ENCODE measurements at places on chromosomes 1 and 21. TPM values are rescaled to one million over a fixed set of nuclear protein-coding genes. Genes with fewer than 3 reads are reported as not detected.

Gene DAB1
- total RNA-seq: not detected

GRCh38 chr1:147630447-147630846 is 39.9 kb downstream of the ACP6 start:
- DNase-seq: peak; percentile 64
- H3K36me3 ChIP-seq: no peaks in the 10 kb centered on the region
- H3K27me3 ChIP-seq: no peaks in the 10 kb centered on the region
- H3K4me1 ChIP-seq: 0 out of 2 replicates have a peak, but pooled peaks cover 8% of the 10 kb centered on the region
- no peak overlapping the region for H3K27ac ChIP-seq

- no peak for DNase-seq
- H3K4me1 ChIP-seq: no peaks in the 10 kb centered on the region
- H3K27ac ChIP-seq: no peak overlapping the region
- H3K27me3 ChIP-seq: peaks cover 5% of the 10 kb centered on the region
- no peak overlapping the region for H3K4me3 ChIP-seq
Measured at GRCh38 chr1:99365545-99365944, 101.3 kb downstream of the PLPPR4 start.

Gene TMCC2
- 1.7 TPM for total RNA-seq

GRCh38 chr1:246769306-246769705 is 45.1 kb downstream of the SCCPDH start:
- no peaks in the 10 kb centered on the region for H3K27me3 ChIP-seq
- peak; percentile 99 for DNase-seq
- no peak overlapping the region for H3K4me3 ChIP-seq
- H3K27ac ChIP-seq: peak overlapping the region; percentile 69
- H3K4me1 ChIP-seq: no peaks in the 10 kb centered on the region

DNA sequence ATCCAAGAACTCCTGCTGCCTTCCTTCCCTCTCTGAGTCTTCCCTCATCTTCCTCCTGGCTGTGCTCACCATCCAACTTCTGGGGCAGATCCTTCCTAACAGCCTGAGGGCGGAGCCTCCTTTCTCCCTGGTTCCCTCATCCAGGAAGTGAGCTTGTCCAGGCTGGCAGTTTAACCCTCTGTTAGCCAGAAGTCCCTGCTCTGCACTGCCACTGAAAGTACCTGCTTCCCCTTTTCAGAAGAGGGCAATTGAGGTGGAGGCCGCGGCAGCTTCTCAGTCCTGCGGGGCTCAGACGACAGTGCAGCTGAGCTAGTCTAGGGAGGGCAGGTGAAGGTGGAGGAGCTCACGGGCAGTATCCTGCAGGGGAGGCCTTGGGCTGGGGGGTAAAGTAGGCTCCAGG is 149.1 kb downstream of the FCRL5 start:
- no peak overlapping the region for H3K27ac ChIP-seq
- H3K36me3 ChIP-seq: no peaks in the 10 kb centered on the region
- peak; percentile 14 for DNase-seq
- peaks cover 13% of the 10 kb centered on the region for H3K27me3 ChIP-seq
- H3K4me3 ChIP-seq: no peak overlapping the region

DNA sequence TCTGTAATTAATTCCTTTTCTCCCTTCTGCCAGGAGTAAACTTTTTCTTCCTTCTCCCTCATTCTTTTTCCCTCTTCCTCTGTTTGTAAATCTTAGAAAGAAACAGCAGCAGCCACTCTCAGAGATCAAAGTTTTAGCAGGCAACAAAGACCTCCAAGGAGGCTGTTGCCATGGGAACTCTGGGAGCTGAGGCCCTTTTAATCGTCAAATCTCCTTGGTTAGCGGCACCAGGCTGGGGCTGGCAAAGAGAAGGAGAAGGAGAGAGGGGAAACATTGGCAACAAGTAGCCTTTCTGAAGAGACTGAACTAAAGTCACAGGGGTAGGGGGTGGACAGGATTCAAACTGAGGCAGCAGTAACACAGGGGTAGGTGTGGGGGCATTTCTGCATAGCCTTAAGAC is 25.2 kb downstream of the ILDR2 start:
- H3K4me1 ChIP-seq: no peaks in the 10 kb centered on the region
- H3K27ac ChIP-seq: no peak overlapping the region
- no peaks in the 10 kb centered on the region for H3K36me3 ChIP-seq
- no peak overlapping the region for H3K4me3 ChIP-seq

DNA sequence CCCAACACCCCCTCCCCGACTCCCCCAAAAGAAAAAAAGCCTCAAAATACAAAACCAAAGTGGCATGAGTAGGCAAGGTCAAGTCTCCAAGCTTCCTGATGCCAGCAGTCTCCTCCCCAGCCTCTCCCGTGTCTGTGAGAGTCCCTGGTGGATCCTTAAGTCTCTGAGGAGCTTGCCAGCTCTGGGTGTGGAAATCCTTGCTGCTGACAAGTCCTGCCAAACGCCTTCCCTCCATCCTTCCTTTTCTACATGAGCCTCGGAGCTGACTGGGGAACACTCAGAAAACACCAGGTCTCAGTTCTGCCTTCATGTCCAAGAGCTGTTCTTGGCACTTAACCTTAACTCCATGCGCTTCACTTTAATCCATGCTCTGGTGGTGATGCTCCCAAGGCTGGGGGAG is 3.7 kb upstream of the ETV3L start:
- no peak overlapping the region for H3K4me3 ChIP-seq
- no peaks in the 10 kb centered on the region for H3K36me3 ChIP-seq
- no peak overlapping the region for H3K27ac ChIP-seq
- peak; percentile 13 for DNase-seq
- peaks cover 12% of the 10 kb centered on the region for H3K4me1 ChIP-seq

- DNase-seq: peak; percentile 58
- peaks cover 78% of the 10 kb centered on the region for H3K27me3 ChIP-seq
- peak within 1 kb of the TSS; percentile 59 for H3K4me3 ChIP-seq
- no peaks in the 10 kb centered on the region for H3K36me3 ChIP-seq
- H3K4me1 ChIP-seq: 0 out of 2 replicates have a peak, but pooled peaks cover 3% of the 10 kb centered on the region
- no peak within 1 kb of the TSS for H3K27ac ChIP-seq
Measured at GRCh38 chr1:177170756-177171535, at the start of gene BRINP2. BRINP2 (plus strand) TSS chr1:177170958; CDS start chr1:177229877, 58,919 bp downstream.

- H3K36me3 ChIP-seq: no peaks in the 10 kb centered on the region
- H3K27ac ChIP-seq: no peak within 1 kb of the TSS
Measured at GRCh38 chr1:67307251-67308060, at the start of gene IL12RB2. IL12RB2 (plus strand) TSS chr1:67307873; CDS start chr1:67320369, 12,496 bp downstream.

DNA sequence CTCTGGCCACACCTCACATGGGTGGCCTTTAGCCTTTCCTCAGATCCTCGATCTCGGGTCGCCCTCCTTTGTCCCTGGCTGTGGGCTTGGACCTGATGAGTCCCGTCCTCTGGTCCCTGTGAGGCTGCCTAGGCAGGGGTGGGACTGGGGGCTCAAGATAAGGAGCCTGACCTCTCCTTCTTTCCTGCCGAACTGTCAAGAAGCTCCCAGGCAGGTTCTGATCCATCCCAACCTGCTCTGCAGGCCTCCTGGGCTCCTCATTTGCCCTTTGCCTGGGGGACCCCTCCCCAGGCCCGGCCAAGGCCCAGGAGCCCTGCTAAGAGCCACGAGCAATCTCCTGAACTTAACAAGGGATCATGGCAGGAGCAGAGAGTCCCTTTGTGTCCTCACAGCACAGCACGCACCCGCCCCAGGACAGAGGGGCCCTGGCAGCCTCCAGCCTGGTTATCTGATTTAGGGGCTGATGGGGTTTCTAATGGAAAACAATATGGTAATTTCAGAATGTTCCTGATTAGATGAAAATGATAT is 82.4 kb upstream of the POU3F1 start:
- no peak overlapping the region for H3K27ac ChIP-seq
- no peak overlapping the region for H3K4me3 ChIP-seq
- no peak for DNase-seq
- peaks cover 6% of the 10 kb centered on the region for H3K4me1 ChIP-seq

DNA sequence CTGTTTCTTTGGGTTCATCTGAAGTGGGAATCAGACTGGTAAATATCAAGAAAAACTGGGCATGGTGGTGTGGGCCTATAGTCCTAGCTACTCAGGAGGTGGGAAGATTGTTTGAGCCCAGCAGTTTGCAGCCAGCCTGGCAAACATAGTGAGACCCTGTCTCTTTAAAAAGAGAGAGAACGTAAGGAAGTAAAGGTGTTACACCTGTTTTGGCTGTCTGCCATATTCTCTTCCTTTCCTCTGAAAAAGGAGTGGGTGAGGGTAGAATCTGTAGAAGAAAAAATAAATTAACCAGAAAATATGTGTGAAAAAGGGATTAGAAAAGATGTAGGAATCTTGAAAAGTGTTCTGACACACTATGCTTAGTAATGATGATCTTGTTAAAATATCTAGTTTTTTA is 20.0 kb downstream of the AHCYL1 start:
- no peaks in the 10 kb centered on the region for H3K27me3 ChIP-seq
- H3K27ac ChIP-seq: peak overlapping the region; percentile 92

DNA sequence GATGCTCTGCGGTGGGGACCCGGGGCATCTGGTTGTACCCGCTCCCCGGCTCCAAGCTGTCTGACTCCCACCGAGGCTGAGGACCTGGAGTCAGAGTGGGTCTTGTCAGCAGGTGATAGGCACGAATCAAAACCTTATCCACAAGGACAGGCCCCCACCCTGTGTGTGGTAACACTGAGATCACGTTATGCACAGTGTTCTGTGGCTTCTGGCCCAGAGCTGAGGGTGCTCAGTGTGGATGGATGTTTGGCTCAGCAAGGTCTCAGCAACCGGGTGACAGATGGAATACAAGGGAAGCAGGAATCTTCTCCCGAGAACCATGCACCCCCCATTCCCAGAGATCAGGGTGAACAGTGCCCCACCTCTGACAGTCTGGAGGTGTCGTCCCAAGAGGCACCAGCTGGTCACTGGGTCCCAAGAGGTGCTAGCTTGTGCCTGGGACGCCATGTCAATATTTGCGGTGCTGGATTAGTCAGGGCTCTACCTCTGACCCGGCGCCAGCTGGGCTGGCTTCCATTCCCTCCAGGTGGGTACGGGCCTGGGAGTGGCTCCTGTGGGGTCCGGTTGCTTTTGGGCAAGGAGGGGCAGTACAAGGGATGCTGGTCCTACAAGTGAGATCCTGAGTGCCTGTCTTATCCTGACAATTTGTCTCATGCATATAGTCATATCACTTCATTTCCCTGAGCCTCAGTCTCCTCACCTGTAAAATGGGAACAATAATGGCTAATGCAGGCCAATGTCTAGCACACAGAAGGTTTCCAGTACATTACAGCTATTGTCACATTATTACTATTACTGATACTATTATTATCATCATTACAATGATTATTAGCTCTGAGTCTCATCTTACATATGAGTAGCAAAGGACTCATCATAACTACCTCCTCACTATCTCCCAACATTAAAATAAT is 957 bp downstream of the CAPN9 start:
- H3K4me3 ChIP-seq: no peak overlapping the region
- no peaks in the 10 kb centered on the region for H3K4me1 ChIP-seq
- H3K27me3 ChIP-seq: no peaks in the 10 kb centered on the region
- DNase-seq: no peak
- H3K27ac ChIP-seq: no peak overlapping the region

DNA sequence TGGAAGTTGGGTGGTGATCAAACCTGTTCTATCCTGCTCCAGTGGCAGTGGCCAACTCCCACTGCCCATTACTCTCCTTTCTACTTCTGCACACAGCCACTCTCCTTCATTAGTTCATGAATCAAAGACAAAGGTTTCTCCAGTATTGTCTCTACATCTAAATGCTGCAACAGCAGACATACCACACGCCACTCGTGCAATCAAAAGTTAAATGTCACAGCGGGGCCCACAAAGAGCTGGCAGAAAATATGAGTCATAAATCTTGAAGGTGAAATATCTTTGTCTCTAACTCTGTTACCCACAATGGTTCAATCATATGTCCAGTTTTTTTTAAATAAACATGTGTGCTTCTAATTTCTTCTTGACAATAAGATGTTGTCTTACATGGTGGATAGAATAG is 13.3 kb downstream of the APCS start:
- no peaks in the 10 kb centered on the region for H3K27me3 ChIP-seq
- no peaks in the 10 kb centered on the region for H3K36me3 ChIP-seq
- DNase-seq: no peak
- H3K27ac ChIP-seq: no peak overlapping the region
- H3K4me3 ChIP-seq: no peak overlapping the region

DNA sequence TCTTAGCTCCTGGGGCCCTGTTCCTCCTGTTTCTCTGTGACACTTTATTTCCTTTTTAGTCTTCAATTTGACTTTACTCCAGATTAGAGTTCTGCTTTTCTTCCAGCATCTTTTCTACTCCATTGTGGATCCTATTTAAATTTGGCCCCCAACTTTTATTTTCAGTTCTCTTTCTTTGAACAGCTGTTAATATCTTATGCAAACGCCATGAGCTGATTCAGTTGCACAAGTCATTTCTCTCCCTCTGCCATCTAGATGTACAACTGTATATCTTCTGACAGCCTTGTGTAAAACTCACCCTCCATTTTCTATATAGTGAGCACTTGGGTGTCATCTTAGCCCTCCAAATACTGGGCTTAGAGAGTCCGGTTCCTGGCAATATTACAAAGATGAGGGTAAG is 42.2 kb downstream of the SPATA17 start:
- DNase-seq: no peak
- H3K27ac ChIP-seq: no peak overlapping the region
- H3K27me3 ChIP-seq: no peaks in the 10 kb centered on the region
- no peak overlapping the region for H3K4me3 ChIP-seq

- peak; percentile 88 for DNase-seq
Measured at GRCh38 chr1:102897557-102897956, 210.8 kb downstream of the COL11A1 start.

Gene C1orf185
- total RNA-seq: not detected

DNA sequence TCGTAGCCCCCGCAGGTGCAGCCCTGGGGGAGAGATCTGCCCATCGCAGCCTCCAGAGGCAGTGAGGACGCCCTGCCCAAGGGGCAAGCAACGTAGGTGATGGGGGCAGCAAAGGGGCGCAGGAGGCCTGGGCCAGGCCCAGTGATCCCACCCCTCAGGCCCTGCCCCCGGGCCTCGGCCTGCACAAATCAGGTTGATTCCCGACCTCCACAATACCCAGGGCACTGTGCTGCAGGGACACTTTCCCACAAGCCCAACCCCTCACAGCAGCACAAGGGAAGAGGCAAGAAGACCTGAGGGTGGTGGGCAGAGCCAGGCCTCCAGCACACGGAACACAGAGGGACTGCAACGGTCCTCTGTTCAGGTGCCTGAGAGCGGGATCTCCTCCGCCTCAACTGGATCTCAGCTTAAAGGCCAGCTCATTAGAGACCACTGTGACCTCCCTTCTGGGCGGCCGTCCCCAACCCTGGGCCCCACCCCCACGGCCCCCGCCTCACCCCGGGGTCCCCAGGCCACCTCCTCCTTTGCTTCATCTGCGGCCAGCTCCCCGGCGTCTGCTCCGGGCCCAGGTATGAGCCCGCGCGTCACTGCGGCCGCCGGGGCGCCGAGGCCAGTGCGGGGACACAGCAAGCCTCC is 812 bp upstream of the ARF1 start:
- peak overlapping the region; percentile 92 for H3K4me3 ChIP-seq
- peak; percentile 43 for DNase-seq
- H3K27me3 ChIP-seq: no peaks in the 10 kb centered on the region
- H3K27ac ChIP-seq: 0 out of 2 replicates have a peak overlapping the region, but pooled peaks have one; percentile 34
- peaks cover 28% of the 10 kb centered on the region for H3K4me1 ChIP-seq
- H3K36me3 ChIP-seq: no peaks in the 10 kb centered on the region
